ENCODE measurements at places on chromosomes 5 and 9.
A peak's percentile ranks its signal among the peaks of the same experiment; 100 is the strongest.

DNA sequence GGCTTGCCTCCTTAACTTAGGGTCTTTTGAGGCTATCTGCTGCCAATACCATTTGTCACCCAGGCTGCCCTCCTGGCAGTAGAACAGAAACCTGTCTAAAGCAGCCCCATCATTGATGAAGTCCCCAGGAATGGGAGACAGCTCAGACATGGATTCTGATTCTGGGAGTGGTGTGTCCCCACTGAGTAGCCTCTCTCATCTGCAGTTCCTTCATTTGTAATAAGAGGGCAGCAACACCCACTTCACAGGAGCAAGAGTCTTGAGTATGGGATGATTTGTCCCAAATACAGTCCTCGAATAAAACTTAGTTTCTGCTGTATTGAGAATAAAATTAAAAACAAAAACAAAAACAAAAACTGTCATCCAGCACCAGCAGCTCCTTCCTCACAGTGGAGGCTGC, 167.6 kb downstream of the ASTN2 start:
- no peak for DNase-seq

- DNase-seq = no peak
These were observed 98.1 kb downstream of the DIRAS2 start for GRCh38 chr9:90544488-90544887.

GRCh38 chr5:2186472-2187015, 303.8 kb upstream of the IRX4 start:
- no peak for DNase-seq

GRCh38 chr9:129377181-129377580, 199.1 kb upstream of the IER5L start:
- DNase-seq = no peak

DNA sequence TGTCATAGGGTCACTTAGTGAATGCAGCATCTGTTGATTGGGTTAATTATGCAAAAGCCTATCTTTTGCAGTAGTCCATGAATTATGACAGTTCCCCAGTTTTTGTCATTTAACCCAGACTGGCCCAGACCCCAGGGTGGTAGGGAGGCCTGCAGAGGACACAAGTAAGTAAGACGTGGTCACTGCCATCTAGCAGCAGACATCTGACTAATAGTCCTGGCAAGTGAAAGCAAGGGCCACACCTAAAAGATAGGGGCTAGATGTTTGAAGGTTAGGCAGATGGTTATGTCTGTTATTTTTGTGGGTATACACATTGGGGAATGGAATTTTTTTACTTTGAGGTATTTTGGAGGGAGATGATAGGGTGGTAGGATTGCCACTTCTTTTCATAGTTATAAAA, 48.0 kb downstream of the RAB14 start:
- DNase-seq = no peak

DNA sequence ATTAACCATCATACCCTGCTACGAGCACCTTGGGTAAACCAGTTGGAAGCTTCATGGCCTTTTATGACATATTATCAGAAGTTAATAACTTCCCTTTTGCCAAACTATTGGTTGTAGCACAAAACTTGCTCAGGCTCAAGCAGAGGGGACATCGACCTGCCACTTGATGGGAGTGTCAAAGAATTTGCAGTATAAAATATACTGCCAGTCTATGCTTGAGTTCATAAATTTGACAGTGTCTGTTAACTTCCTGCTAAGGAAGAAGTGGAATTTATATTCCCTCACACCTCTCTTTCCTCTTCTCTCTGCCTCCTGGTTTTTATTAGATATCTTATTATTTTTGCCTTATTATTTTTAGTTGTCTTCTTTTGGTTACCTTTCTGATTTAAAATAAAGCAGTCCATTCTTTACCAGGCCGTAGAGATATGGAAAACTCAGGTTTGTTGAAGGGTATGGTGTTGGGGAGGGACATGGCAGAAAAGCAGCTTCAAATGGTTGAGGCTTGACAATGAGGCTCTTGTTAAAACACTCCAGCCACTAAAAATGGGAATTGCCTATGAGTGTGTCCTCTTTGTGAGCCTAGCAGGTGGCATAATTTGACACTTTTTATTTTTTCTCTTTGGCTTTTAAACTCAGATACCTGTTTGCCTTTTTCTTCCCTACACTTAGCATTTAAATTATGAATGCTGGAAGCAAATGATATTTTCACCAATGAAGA, 298.0 kb downstream of the DOCK8 start:
- DNase-seq = no peak

DNA sequence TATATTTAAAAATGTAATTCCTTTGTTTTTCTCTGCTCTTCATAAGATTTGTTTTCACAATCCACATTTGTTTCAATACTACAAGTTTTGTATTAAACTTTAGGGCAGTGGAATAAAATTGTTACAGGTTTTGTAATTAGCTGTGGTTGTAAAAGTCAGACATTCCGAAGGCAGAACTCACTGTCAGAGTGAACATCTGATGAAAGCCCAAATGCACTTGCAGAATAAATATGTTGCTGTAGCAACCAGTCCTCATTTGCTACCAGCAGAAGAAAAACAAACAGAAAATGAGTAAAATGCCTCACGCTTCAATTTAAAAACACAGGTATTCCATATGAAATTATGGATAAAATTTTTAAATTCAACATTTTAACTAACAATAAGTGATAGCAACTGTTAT, 740.1 kb upstream of the FAM174A start:
- no peak for DNase-seq

DNA sequence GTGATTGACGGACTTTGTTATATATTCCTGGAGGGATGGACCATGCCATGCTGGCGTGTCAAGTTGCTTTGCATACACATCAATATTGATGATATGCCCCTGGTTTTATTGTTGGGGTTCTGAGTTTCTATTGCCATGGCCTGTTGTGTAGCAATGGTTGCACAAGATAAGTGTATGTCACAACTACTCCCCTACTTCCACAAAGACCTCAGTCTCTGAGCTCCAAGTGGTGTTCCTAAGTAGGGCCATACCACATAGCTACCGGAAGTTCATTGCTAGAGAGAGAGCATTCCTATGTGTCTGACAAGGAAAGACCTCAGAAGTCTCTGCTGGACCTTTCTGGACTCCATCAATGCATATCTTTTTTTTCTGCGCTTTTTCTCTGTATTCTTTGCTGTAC, 19.8 kb downstream of the TXNDC8 start:
- DNase-seq = peak; percentile 16

GRCh38 chr5:62521319-62521718, 57.3 kb upstream of the LRRC70 start:
- DNase-seq = peak; percentile 76

GRCh38 chr5:74370168-74370567, 270.4 kb downstream of the ENC1 start:
- DNase-seq = no peak

GRCh38 chr5:23389291-23390101, 117.9 kb upstream of the PRDM9 start:
- no peak for DNase-seq

DNA sequence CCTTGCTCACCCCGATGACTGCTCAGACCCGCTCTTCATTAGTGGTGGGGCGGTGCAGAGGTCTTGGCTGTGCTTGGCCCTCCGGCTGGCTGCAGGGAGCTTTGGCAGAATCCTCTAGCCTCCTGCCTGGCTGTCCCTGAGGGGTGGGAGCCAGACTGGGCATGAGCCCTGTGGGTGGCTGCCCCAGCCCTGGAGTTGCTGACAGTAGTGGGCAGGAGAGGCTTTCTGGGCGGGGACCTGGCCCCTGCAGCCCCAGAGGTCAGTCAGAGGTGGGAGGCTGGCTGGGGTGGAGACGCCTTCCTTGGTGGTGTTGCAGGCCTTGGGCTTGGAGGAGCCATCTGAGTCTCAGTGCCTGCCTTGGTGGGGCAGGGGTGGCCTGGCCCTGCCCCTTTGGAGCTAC, 146.0 kb downstream of the RXRA start:
- DNase-seq = no peak

DNA sequence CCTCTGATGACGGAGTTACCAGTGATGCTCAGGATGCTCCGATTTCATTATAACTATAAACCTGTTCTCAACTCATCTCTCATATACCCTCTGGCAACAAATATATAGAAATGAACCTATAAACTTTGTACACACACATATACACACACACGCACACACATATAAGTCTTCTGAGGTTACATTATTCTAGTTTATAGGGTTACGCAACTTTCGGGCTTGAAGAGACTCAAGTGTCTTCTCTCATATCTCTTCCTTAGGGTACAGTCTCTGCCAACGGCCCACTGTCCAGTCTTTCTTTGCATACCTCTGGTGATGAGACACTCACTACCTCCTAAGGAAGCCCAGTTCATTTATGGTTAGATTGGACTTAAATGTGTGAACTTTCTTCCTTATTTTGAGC, 69.4 kb upstream of the TBC1D2 start:
- peak; percentile 61 for DNase-seq

DNA sequence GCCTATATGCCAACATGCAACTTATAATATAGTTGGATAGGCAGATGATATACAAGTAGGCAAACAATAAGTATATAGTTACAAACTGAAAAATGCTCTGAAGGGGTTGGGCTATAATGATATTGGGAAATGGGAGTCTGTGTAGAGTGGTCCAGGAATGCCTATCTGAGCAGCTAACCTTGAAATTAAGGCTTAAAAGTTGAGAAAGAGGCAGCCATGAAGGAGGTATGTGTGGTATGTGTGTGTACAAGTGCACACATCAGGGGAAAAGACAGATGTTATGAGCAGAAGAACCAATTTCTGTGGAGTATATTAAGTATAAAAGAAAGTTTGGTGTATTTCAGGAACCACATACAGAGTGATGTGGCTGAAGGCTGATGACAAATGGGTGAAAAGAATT, 154.9 kb upstream of the PAPPA start:
- no peak for DNase-seq

GRCh38 chr5:159405611-159406031, 75.3 kb upstream of the IL12B start:
- peak; percentile 86 for DNase-seq

- no peak for DNase-seq
These were observed 19.0 kb downstream of the DYNC2I2 start for GRCh38 chr9:128637656-128638055.

DNA sequence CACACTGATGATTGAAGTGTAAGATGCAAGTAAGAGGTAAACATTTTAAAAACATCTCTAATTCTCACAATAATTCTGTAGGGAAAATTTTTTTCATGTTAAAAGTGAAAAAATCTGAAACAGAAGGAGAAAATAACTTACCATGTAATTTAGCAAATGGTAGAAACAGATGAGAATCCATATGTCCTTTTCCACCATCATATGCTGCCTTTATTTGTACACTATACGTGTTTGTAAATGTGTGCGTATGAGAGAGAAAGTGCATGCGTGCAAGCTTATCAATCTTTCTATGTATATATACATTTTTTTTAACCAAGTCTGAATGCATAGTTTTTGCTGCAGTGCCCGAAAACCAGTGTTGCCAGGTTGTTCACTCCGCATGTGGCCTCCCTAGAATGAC, 186.7 kb downstream of the IZUMO3 start:
- no peak for DNase-seq

GRCh38 chr9:106648799-106649198, 214.2 kb upstream of the ZNF462 start:
- DNase-seq = no peak

GRCh38 chr9:36992501-36993316, 41.4 kb downstream of the PAX5 start:
- DNase-seq = no peak

GRCh38 chr5:43702815-43703214, 99.8 kb downstream of the NNT start:
- DNase-seq = no peak

DNA sequence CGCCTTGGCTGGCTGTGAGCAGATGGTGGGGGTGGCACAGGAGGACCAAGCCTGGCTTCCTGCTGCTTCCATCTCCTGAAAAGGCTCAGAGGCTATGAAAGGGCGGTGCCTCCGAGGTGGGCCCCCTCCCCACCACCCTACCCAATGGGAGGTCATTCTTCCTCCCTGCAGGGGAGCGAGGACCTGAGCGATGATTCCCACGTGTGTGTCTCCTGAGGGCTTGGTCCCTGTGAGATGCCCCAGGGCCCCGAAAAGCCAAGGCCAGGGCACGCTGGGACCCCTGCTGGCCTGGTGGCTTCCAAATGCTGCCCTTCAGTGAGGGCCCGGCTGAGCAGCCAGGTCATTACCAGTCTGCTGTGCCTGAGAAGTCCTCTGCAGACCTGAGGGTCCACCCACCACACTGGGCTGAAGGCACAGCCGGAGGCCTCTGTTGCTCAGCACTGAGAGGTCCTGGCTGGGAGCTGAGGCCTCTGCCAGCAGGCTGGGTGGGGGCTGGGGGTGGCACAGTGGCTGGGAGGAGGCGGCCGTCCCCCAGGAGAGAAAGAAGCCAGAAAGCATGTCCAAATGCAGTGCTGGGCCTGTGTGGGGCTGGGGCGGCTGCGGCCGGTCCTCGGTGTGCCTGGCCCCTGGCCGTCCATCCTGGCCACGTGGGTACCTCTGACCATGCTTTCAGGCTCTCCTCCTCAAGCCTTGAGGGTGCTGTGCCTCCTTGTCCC, 14.0 kb upstream of the SLC6A19 start:
- no peak for DNase-seq

DNA sequence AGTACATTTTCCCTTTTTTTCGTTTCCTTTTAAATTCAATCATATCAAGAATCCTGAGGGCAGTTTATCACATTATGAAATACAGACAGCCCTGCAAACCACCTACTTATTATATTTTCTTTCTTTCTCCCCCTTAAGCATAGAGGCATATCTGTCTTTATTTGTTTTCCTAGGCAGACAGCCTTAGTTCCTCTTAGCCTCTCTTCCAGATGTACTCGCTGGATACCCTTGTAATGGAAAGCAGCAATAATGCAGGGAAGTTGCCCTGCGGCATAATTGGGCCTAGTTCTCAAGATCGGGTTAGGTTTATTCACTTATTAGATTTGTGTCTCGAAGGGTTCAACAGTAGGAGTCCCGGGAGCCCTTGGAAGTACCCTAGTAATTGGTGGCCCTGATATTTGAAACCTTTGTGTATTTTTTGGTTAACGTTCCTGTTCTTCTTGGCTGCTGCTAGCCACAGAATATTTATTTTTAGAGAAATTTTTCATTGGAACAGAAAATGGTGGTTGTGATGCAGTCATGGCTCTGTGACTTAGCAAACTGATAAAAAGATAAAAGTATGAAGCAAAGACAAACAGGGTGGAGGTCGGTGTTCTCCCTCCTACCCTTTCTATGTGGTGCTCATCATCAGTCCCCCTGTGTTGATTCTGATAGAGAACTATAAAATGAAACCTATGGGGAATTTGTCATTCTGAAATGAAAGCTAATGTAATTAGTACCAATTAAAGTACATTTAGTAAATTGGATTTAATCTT, 6.4 kb downstream of the TLE4 start:
- no peak for DNase-seq

GRCh38 chr5:33690374-33691135, 201.2 kb downstream of the ADAMTS12 start:
- no peak for DNase-seq

DNA sequence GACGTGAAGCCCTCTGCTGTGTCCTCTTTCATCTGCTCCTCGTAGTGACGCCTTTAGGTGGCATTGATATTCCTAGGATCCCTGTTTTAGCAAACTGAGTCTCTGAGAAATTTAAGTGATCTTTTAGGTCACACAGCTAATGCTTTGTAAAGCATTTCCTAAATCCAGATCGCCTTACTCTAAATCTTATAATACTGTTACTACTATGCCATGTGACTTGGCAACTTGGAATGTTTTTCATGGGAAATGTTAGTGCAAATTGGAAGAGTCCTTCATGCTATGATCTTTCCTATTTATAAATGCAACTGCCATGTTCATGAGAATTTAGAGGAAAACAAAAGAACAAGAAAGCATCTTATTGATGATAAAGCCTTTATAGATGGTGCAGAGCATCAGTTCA, 212.2 kb downstream of the TRIO start:
- no peak for DNase-seq

- DNase-seq = no peak
These were observed 14.4 kb downstream of the ZCCHC9 start for GRCh38 chr5:81315830-81316229.
